ENCODE measurements at places on chromosomes 2 and 18. TPM values are rescaled to one million over a fixed set of nuclear protein-coding genes. Genes with fewer than 3 reads are reported as not detected.

FAM237A gene
- not detected for total RNA-seq

GRCh38 chr2:72921853-72922252 lies 4.5 kb downstream of the EMX1 start:
- no peaks in the 10 kb centered on the region for H3K36me3 ChIP-seq
- DNase-seq: no peak
- H3K4me1 ChIP-seq: peaks cover 7% of the 10 kb centered on the region
- peaks cover 96% of the 10 kb centered on the region for H3K27me3 ChIP-seq
- no peak overlapping the region for H3K27ac ChIP-seq

DNA sequence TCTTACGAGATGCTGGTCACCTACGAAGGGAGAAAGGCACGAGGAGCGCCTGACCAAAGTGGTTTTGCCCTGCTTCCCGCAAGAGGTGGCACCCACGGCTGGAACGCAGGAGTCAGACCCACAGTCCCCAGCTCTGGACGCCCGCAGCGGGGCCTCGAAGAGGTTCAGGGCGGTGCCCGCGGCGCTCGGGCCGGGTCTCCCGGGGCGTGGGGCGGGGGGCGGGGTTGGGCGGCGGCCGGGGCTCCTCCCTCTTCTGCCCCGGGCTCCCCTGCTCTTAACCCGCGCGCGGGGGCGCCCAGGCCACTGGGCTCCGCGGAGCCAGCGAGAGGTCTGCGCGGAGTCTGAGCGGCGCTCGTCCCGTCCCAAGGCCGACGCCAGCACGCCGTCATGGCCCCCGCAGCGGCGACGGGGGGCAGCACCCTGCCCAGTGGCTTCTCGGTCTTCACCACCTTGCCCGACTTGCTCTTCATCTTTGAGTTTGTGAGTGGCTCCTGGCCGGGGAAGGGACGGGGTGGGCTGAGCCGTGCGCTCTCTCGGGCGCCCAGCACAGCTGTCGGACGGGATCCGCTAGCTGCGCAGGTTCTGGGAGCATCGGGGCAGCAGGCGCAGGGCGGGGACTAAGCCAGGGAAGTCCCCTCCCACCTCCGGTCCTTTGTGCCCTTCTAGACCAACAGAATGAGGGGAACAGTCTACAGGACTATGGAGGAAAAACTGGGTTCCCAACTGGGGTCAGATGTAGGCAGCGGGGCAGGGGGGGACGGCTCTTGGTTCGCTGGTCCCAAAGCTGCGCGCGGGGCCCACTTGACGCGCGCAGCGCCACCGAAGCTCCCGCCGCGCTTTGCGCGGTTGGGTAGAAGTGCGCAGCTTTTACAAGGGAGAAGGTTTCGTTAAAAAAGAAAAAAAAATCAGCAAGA lies at the start of gene MAL:
Gene MAL (plus strand): TSS at position 303 of the 914 bp plus-strand sequence. CDS start 85 bp downstream, at position 388.
- H3K27ac ChIP-seq: no peak within 1 kb of the TSS
- peak within 1 kb of the TSS; percentile 10 for H3K4me3 ChIP-seq
- peaks cover 4% of the 10 kb centered on the region for H3K4me1 ChIP-seq
- peaks cover 61% of the 10 kb centered on the region for H3K27me3 ChIP-seq
- no peaks in the 10 kb centered on the region for H3K36me3 ChIP-seq
- no peak for DNase-seq

- no peaks in the 10 kb centered on the region for H3K36me3 ChIP-seq
- no peak for DNase-seq
- H3K4me3 ChIP-seq: no peak overlapping the region
- no peak overlapping the region for H3K27ac ChIP-seq
- no peaks in the 10 kb centered on the region for H3K27me3 ChIP-seq
- H3K4me1 ChIP-seq: no peaks in the 10 kb centered on the region
Observed at GRCh38 chr2:42872721-42873120, 80.3 kb upstream of the HAAO start.

- peak overlapping the region; percentile 86 for H3K27ac ChIP-seq
- H3K4me3 ChIP-seq: peak overlapping the region; percentile 82
- DNase-seq: peak; percentile 47
- H3K4me1 ChIP-seq: peaks cover 11% of the 10 kb centered on the region
- no peaks in the 10 kb centered on the region for H3K27me3 ChIP-seq
Observed at GRCh38 chr2:24123922-24124580, 782 bp downstream of the FAM228B start.

RTKN gene
- 44.4 TPM for total RNA-seq

- no peak overlapping the region for H3K4me3 ChIP-seq
- no peak overlapping the region for H3K27ac ChIP-seq
- H3K4me1 ChIP-seq: no peaks in the 10 kb centered on the region
- no peaks in the 10 kb centered on the region for H3K36me3 ChIP-seq
- DNase-seq: no peak
- no peaks in the 10 kb centered on the region for H3K27me3 ChIP-seq
Observed at GRCh38 chr2:228329282-228329681, 147.8 kb upstream of the SPHKAP start.

- H3K27me3 ChIP-seq: no peaks in the 10 kb centered on the region
- H3K36me3 ChIP-seq: no peaks in the 10 kb centered on the region
- H3K4me1 ChIP-seq: no peaks in the 10 kb centered on the region
- H3K4me3 ChIP-seq: no peak overlapping the region
Observed at GRCh38 chr2:209753020-209753419, 18.6 kb upstream of the UNC80 start.

FABP1 gene
- not detected for total RNA-seq

ERBB4 gene
- 0.72 TPM for total RNA-seq

SH3BP4 gene
- total RNA-seq: 127 TPM

IL1R1 gene
- 6.9 TPM for total RNA-seq

DNA sequence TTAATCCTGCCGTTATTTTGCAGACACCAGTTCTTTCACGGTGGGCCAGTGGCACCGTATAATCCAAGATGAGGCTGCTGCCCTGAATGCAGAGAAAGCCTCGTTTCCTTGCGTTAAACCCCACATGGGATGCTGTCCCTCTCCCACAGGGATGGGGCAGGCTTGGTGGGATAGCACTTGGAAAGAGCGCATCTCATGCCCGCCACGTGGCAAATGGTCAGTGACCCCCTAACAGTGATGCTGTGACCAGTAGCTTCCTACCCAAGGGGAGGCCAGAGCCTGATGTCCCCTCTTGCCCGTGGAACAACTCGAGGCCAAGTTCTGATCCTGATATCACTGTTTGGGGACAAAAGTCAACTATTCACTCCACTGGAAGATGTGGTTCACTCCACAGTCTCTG lies 73.3 kb downstream of the RHOB start:
- H3K36me3 ChIP-seq: no peaks in the 10 kb centered on the region
- H3K27me3 ChIP-seq: peaks cover 3% of the 10 kb centered on the region
- no peak for DNase-seq
- H3K27ac ChIP-seq: no peak overlapping the region

DNA sequence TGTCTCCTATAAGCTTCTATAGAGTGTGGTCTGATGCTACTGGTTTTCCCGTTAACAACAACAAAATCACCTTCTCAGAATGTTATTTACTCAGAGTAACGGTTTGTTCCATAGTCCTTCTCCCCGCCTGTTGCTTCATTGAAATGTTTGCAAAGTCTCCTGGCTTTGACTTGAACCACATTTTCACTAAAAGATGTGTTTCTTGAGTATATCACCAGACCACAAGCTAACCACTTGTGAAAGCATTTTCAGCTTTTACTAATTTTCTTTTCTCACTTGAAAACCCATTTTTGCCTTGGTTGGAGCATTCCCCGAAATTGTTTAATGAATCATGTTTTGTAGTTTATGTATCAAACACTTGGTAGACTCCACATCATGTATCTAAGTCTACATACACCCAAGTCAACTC lies 121.2 kb downstream of the DPP4 start:
- no peak for DNase-seq
- H3K4me3 ChIP-seq: no peak overlapping the region
- H3K36me3 ChIP-seq: no peaks in the 10 kb centered on the region
- H3K27ac ChIP-seq: no peak overlapping the region
- H3K27me3 ChIP-seq: no peaks in the 10 kb centered on the region

DNA sequence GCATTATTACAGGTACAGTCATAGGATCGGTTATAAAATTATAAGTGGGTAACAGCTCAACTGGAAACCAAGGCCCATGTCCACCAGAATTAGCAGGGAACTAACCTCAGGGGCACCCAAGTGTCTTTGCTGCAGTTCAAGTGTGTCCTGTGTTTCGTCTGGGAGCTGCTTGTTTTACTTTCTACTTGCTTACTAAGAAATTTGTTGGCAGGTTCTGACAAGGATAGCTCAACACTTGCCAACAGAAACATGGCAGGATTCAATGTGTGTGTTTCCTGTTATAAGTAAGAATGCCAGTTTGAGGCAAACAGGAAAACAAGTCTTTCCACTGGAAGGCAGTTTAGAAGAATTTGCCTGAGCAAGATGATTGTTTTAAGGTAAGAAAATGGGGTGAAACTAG lies 104.5 kb downstream of the EPHA4 start:
- H3K4me3 ChIP-seq: no peak overlapping the region
- H3K4me1 ChIP-seq: no peaks in the 10 kb centered on the region
- DNase-seq: peak; percentile 65
- H3K27ac ChIP-seq: no peak overlapping the region
- no peaks in the 10 kb centered on the region for H3K27me3 ChIP-seq

C2orf72 gene
- total RNA-seq: 0.84 TPM

QPCT gene
- total RNA-seq: 23.1 TPM

CNDP1 gene
- total RNA-seq: 0.31 TPM

- H3K27me3 ChIP-seq: no peaks in the 10 kb centered on the region
- peaks cover 42% of the 10 kb centered on the region for H3K36me3 ChIP-seq
- no peak overlapping the region for H3K4me3 ChIP-seq
- H3K4me1 ChIP-seq: peaks cover 2% of the 10 kb centered on the region
Observed at GRCh38 chr2:231222318-231223000, 24.0 kb downstream of the ARMC9 start.

- no peak for DNase-seq
- no peaks in the 10 kb centered on the region for H3K27me3 ChIP-seq
- no peaks in the 10 kb centered on the region for H3K36me3 ChIP-seq
- H3K4me3 ChIP-seq: no peak overlapping the region
Observed at GRCh38 chr2:206075113-206075512, 10.9 kb downstream of the INO80D start.

COX5B gene
- total RNA-seq: 213 TPM

GRCh38 chr18:29169599-29169998 lies 992.7 kb upstream of the CDH2 start:
- no peak overlapping the region for H3K4me3 ChIP-seq
- no peaks in the 10 kb centered on the region for H3K27me3 ChIP-seq
- H3K36me3 ChIP-seq: no peaks in the 10 kb centered on the region
- H3K27ac ChIP-seq: no peak overlapping the region

DNA sequence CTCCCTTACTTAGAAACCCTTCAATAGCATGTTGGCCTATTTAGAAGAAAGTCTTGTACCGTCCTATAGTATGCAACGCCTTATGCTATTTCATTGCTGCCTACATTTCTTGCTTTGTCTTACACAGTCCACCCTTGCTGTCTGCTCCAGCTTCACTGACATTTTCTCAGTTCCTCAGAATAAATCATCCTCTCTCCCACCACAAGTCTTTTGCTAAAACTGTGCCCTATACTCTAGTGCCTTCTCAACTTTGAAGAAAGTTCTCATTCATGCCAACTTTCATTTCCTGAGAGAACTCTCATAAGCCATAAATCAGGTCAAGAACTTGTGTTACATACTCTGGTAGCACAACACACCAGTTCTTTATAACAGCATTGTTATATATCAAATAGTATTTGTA lies 54.3 kb upstream of the COL3A1 start:
- H3K36me3 ChIP-seq: no peaks in the 10 kb centered on the region
- H3K4me3 ChIP-seq: no peak overlapping the region
- no peak overlapping the region for H3K27ac ChIP-seq
- no peaks in the 10 kb centered on the region for H3K27me3 ChIP-seq

IMP4 gene
- total RNA-seq: 65.5 TPM
